ENCODE measurements at places on chromosomes 6 and 20. TPM values are rescaled to one million over a fixed set of nuclear protein-coding genes. Genes with fewer than 3 reads are reported as not detected.

SGK2 gene
- 0.33 TPM for total RNA-seq

IMPG1 gene
- total RNA-seq = not detected

KIF25 gene
- total RNA-seq = not detected

ESR1 gene
- 0.05 TPM for total RNA-seq

PTCRA gene
- total RNA-seq = not detected

DDRGK1 gene
- total RNA-seq = 116 TPM

GTSF1L gene
- total RNA-seq = not detected

SAMHD1 gene
- 2.6 TPM for total RNA-seq

NAPB gene
- 10.9 TPM for total RNA-seq

SIRPD gene
- not detected for total RNA-seq

CDH4 gene
- total RNA-seq = 25.0 TPM

TNXB gene
- 4.3 TPM for total RNA-seq

ATRN gene
- 34.7 TPM for total RNA-seq

CLIC5 gene
- not detected for total RNA-seq

RXRB gene
- total RNA-seq = 35.1 TPM

DDX27 gene
- total RNA-seq = 45.7 TPM

BPIFB1 gene
- not detected for total RNA-seq

STMND1 gene
- not detected for total RNA-seq

TGM2 gene
- 1.5 TPM for total RNA-seq

TMEM200A gene
- total RNA-seq = not detected

MYL9 gene
- 4.3 TPM for total RNA-seq

PKIB gene
- 6.0 TPM for total RNA-seq

SRSF12 gene
- 1.1 TPM for total RNA-seq

SHLD1 gene
- 2.3 TPM for total RNA-seq

SEMG1 gene
- not detected for total RNA-seq

HRH3 gene
- total RNA-seq = not detected

OR2B6 gene
- not detected for total RNA-seq

ALDH5A1 gene
- 1.7 TPM for total RNA-seq

PGC gene
- not detected for total RNA-seq

ADTRP gene
- 25.3 TPM for total RNA-seq

CPXM1 gene
- not detected for total RNA-seq

MCHR2 gene
- not detected for total RNA-seq

SCRT2 gene
- total RNA-seq = not detected

PRR18 gene
- not detected for total RNA-seq

BIRC7 gene
- total RNA-seq = not detected

EMILIN3 gene
- total RNA-seq = not detected

KCNS1 gene
- not detected for total RNA-seq

GGTLC1 gene
- total RNA-seq = not detected

PRL gene
- total RNA-seq = not detected

CST7 gene
- not detected for total RNA-seq

PDRG1 gene
- total RNA-seq = 12.2 TPM

PEX3 gene
- 24.3 TPM for total RNA-seq

PLAGL2 gene
- 18.6 TPM for total RNA-seq

GRM1 gene
- not detected for total RNA-seq

VARS1 gene
- total RNA-seq = 133 TPM

PI16 gene
- total RNA-seq = not detected

TSBP1 gene
- total RNA-seq = not detected

MCCD1 gene
- not detected for total RNA-seq

CALHM4 gene
- total RNA-seq = not detected

KHDC1 gene
- total RNA-seq = 1.3 TPM

SAPCD1 gene
- 5.1 TPM for total RNA-seq

FHL5 gene
- not detected for total RNA-seq

DCDC2 gene
- not detected for total RNA-seq

CCN2 gene
- 49.4 TPM for total RNA-seq

Data from MCF 10A (cell line).